GM12864 (cell line): ENCODE measurements at places on chromosomes 11 and 22.

DNA sequence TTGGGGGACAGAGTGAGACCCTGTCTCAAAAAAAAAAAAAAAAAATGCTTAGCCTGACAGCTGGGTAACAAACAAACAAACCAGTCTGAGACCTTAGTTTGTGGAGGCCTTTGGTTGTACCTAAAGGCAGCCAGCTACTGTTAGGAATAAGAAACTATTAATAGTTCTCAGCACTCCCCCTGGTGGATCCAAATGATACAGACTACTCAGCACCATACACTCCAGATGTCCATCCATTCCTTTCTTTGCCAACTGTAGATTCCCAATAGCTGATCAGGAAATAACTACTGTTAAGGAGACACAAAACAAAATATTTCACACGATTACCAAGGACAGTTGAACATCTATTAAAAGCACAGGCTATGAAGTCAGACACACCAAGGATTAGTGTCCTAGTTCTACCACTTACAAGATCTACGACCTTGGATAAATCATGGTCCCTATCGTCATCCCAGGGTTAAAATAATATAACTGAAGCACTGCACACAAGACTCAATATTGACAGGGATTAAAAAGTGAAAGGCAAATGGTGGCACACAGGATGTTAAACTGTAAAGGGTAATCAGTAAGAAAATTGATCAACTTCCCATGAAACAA lies 17.2 kb downstream of the CLDN25 start:
- DNase-seq = no peak

GRCh38 chr11:70517988-70518907 lies 119.9 kb downstream of the CTTN start:
- no peak for DNase-seq

DNA sequence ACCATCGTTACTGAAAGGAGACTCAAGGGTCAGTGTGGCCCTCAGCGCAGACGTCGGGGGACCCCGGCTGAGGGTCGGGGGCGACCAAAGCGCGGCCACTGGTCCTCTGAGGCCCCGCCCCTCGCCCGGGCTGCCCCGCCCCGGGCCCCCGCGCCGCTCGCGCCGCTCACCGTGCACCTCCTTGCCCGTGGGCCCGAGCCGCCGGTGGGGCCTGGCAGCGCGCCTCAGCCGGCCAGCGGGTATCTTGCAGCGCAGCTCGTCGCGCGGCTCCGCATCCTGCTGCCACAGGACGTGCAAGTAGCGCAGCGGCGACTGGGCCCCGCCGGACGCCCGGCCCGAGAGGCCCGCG lies 419 bp downstream of the ANKRD54 start:
- no peak for DNase-seq

DNA sequence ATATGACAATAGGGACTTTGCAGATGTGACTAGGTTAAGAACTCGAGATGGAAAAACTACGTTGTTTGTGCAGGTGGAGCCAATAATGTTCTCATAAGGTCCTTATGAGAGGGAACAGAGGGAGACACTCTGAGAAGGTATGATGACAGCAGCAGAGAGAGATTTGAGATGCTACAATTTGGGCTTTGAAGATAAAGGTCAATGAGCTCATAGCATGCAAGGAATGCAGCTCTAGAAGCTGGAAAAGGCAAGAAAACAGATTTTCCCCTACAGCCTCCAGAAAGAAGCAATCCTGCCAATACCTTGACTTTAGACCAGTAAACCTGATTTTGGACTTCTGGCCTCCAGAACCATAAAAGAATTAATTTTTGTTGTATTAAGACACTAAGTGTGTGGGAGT lies 21.1 kb downstream of the FAM76B start:
- no peak for DNase-seq
